ENCODE measurements at places on chromosomes 3 and 15.

GRCh38 chr3:112531358-112531781 is 30.4 kb downstream of the ATG3 start:
- peak; percentile 69 for DNase-seq

DNA sequence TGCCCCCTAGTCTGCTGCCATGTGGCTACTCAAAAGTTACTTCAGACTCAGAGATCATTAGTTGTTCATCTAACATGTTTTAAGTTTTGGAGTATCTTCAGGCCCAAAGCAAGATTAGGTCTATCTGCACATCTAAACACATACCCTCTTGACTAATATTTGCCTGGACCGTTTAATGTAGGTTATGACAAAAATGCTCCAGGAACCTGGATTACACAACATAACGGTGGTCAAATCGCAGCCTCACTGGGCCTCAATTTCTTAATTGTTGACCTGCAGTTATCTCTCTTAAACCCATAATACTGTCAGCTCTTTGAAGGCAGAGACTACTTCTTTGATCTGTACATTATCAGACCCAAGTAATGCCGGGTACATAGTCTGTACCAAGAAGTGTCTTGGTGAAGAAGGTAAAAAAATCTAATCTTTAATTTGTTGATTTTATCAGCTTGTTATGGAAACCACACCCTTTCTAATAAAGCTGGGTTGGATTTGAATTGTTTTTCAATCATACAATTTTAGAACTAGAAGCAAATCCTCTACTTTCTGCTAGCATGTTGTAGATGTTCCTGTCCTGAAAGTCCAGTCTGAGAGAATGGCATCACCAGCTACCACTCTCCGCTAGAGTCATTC is 3.6 kb downstream of the SNRK start:
- DNase-seq: no peak

DNA sequence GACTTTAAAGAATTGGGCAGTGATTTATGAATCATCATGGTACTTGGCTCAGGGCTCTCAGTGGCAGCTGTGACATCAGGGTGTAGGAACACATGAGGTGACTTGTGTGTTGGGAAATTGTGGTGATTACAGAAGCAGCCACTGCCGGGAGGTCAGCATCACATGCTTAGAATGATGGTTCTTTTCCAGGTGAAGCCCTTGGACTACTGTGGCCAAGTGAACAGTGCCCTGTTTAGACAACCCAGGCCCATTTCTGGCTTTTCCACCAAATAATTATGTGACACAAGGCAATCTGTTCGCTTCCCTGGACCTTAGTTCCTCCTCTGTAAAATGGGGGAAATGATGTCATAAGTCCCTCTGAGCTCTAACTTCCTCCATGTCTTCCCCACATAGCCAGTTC is 139.7 kb upstream of the ROPN1 start:
- peak; percentile 63 for DNase-seq

- DNase-seq: no peak
Observed at GRCh38 chr3:183189641-183190040, 27.1 kb upstream of the LAMP3 start.

GRCh38 chr3:28951772-28952556 is 328.9 kb upstream of the RBMS3 start:
- DNase-seq: peak; percentile 19

- no peak for DNase-seq
Observed at GRCh38 chr15:97140216-97140615, 809.7 kb downstream of the NR2F2 start.

- DNase-seq: peak; percentile 91
Observed at GRCh38 chr3:52471371-52472238, 16.2 kb downstream of the NISCH start.

DNA sequence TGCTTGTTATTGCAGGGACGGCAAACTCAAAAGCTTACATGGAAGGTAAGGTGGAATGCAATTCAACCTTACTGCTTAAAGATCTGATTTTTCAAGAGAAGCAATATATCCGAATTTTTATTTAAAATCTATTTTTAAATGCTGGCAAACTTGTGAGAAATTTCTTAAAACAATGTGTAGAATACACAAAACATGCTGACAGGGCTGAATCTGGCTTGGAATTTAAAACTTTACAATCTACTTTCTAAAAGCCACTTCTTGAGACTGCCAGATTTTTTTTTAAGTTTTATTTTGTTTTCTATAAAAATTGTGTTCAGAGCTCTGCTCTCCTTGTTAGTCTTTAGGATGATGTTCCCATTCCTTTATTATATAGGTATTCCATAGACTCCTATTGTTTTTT is 146.7 kb downstream of the ADAM10 start:
- no peak for DNase-seq

DNA sequence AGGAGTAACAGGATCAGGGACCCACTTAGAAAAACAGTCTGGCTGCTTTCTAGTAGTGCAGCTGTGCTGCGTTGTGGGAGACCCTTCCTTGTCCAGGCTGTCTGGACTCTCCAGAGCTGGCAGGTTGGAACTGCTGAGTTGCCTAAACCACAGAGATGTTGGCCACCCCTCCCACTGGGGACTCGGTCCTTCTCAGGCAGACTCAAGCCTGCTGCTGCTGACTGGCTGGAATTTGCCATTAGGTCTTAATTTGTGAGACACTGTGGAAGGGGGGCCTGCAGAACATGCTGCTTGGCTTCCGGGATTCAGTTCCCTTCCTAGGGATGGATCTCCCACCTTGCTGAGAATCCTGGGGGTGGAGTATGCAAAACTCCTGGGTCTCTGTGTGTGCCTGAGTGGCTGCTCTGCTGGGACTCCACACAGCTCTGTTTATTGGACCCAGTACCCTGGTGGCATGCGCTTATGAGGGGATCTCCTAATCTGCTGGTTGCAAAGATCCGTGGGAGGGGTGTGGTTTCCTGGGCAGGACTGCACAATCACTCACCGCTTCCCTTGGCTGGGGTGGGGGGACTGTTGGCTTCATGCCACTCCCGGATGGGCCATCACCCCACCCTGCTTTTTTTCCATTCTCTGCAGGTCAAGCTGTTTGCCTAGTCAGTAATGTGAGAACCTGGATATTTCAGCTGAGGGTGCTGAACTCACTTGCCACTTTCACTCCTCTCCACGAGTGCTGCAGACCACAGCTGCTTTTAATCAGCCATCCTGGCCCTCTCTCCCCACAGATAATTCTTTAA is 150.5 kb downstream of the CFAP20DC start:
- DNase-seq: peak; percentile 34

GRCh38 chr3:125179143-125179883 is 33.2 kb downstream of the SLC12A8 start:
- DNase-seq: no peak

DNA sequence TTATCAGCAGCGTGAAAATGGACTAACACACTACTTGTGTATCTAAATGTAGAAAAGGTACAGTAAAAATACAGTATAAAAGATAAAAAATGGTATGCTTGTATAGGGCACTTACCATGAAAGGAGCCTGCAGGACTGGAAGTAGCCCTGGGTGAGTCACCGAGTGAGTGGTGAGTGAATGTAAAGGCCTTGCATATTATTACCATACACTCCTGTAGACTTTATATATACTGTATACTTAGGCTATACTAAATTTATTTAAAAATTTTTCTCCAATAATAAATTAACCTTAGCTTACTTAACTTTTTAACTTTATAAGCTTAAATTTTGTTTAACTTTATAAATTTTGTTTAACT is 67.2 kb upstream of the TSPAN3 start:
- DNase-seq: no peak

DNA sequence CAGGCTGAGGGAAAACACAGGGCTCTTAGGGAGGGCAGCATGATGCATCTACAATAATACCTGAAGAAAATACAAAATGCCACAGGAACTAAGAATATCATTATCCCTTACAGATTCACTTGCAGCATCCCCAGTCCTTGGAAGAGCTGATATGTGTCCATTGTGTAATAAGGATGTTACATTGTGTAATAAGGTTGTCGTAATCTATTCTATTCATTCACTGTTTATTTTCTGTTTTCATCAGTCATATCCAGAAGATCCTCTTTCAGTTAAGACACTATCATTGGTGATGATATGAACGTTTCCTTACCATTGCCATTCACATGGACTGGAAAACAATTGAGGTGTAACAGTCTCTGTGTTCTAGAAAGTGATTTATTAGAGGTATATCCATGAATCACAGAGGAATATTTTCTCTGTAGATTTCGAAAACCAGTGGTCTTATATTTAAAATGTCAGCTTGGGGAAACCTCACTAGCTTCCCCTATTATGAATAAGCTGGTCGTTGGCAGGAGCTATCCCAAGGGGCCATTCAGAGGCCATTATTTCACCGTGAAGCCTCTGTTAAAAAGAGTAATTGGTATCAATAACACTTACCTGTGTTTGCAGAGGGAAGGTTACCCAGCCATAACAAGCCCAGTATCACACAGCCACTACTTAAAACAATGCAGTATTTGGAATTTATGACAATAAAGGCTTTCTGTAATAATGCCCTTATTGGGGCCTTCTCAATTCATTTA is 241.1 kb downstream of the ZNF385D start:
- DNase-seq: no peak

DNA sequence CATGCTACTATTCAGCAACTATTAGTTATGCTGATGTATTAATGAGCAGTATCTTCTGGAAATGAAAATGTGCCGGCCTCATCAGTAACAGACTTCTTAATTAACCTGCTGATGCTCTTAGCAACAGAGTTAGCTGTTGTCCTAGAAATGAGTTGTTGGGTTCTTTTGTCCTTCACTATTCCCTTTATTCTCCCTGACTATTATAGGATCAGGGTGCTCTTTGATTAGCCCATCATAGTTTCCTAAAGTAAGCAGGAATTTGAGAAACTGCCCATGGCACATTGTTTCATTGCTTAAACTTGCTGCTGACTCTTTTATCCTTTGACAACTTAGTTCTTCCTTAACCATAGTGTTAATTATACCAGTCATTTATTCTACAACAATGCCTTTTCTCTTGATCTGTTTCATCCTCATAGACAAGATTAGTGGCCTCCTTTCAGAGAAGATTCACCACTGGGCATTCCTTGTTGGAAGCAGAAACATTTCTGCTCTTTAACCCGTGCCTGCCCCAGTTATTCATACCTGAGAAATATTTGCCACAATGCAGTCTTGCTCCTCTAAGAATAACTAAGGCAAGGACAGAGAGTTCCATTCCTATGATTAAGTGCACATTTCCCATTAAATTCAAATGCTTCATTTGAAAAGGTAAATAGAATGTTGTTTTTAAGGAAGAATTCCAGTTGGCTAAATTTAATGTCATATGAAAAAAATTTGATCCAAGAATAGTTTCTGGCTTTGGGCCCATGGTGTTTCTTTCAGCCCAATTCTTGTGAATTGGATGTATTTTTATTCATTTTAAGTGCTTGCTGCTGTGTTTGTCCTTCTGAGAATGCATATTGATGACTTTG is 573.3 kb upstream of the TBL1XR1 start:
- no peak for DNase-seq

DNA sequence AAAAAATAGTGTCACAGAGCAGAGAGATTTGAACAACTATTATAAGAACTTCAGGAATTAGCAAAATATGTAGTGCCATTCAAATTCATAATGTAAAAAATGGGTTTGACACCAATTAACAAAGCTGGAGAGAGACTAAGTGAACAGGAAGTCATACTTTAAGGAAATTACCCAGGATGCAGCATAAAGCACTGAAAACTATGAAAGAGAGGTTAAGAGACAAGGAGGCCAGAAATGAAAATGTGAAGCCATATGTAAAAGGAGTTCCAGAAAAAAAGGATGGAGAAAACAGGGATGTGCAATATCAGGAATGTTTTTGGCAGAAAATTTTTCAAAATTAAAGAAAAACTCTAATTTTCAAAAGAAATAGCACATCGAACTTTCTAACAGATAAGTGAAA is 57.6 kb downstream of the SLCO2A1 start:
- DNase-seq: no peak

DNA sequence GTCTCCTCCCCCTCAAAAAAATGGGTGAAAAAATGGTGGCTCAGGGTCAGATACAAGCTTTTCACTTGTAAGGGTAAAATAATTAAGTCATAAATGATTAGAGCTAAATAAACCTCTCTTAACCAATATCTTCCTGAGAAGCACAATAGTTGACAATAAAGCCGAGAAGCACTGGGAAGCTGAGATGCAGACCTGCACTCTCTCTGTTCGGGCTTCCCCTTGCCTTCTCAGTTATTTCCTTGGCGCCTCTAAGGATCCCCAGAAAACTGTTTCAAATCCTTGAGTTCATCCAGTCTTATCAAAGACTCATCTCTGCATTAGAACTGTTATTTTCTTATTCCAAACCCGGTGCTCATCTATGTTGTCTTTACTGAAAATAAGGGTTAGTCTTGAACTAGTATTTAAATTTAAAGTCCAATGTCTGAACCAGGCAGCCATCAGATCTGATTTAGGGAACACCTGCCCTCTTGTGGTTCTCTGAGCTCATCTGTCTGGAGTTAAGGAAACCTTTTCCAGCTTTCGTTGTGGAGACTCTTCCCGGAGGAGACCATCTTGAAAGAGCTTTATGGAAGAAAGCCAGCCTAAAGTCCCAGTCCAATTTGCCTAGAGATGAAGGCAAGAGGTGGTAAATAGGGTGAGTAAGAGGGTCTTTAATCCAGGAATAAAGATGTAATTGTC is 256.4 kb upstream of the MCTP2 start:
- peak; percentile 36 for DNase-seq

- peak; percentile 31 for DNase-seq
Observed at GRCh38 chr3:159832024-159832423, 156.6 kb upstream of the IL12A start.

GRCh38 chr3:191290311-191291025 is 38.7 kb upstream of the CCDC50 start:
- DNase-seq: no peak

DNA sequence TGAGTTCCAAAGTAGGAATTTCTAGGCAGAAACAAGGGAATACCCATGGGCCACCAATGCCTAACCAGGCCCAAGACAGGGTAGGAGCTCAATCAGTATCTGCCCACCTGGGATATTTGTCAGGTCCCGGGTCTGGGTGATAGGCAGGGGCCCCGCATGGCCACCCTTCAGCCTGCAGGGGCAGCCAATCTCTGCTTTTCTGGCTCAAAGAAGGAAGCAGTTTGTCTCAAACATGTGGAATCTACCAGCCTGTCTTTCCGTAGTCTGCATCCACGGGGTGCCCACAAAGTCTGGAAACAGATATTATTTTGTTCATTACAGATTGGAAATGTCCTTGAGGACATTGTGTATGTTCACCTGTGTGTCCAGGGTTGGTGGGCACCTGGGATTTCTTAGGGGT is 56.2 kb downstream of the CEMIP start:
- no peak for DNase-seq

Data from suppressor macrophage (primary cell).